Cortex of kidney (tissue), 1 donor: ENCODE measurements at places on chromosomes 3 and 15.

DNA sequence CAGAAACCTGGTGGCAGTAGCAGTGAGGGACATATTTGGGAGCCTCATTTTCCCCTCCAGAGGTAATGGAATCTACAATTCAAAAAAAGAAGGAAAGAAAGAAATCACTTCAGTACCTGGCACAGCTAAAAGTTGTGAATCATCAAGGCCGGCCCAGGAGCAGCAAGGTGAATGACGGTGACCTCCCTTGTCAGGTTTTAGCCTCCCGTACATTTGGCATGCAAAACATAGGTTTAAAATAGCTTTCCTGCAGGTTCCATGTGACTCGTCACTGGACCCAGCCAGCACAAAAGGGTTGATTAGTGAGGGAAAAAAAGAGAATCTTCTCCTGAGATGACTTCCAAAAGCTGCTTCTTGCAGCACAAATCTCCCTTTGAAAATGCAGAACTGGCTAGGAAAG is 394.2 kb downstream of the LSAMP start:
- DNase-seq = no peak

DNA sequence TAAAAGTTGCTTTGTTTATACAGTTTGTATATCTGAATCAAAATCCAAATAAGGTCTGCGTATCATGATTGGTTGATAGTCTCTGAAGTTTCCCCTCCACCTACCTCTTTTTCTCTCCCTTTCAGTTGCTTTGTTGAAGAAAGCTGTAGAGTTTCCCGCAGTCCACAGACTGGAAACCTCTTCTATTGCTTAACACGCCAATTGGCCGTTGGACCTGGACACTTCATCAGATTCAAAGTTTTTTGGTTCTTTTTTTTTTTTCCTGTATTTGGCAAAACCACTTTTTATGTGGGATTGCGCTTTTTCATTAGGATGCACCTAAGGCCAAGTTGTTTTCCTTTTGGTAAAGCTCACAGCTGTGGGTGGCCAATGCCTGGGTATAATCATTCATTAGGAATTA is 14.5 kb upstream of the TM4SF1 start:
- DNase-seq = no peak

GRCh38 chr3:2096216-2096615 is 2.5 kb upstream of the CNTN4 start:
- no peak for DNase-seq

GRCh38 chr15:53133255-53133850 is 343.2 kb upstream of the ONECUT1 start:
- no peak for DNase-seq

DNA sequence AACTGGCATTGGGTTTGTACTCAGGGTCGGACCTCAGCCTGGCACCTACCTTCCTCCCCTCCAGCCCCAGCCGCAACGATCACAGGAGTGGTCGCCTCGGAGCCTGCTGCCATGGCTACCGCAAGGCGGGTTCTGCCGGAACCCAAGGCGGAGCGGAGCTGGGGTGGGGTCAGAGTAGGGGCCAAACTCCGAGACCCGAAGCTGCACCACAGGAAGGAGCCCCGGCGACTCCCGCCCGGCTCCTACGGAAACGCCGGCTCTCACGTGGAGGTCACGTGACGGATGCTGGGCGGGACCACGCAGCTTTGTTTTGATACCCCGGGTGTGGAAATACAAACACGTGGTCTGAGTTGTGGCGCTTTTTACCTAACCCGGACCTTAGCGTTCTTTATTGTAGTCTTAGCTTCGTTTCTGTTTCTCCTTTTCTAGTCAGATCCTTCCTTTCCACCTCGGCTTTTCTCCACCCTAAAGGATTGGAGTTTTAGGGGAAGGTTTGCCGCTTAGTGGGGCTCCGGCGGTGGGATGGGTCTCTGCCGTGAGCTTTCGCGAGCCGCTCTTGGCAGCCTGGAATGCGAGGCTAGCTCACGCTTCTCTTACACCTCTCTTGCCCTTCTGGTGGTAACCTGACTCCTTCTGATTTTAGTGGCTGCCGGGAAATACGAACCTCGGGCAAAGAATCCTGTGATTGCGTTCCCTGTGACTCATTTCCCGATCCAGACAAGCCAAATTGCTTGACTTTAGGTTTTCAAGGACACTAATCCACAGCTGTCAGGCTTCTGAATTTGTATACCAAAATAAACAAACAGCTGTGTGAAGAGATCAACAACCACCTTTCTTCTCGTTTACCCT is at the start of gene HSPBAP1:
Gene HSPBAP1, minus strand, starts transcription at position 264 of the 849 bp plus-strand sequence. Its CDS starts 151 bp downstream, at position 113.
- no peak for DNase-seq

GRCh38 chr3:119978554-119979208 is 115.6 kb downstream of the GSK3B start:
- DNase-seq = no peak

DNA sequence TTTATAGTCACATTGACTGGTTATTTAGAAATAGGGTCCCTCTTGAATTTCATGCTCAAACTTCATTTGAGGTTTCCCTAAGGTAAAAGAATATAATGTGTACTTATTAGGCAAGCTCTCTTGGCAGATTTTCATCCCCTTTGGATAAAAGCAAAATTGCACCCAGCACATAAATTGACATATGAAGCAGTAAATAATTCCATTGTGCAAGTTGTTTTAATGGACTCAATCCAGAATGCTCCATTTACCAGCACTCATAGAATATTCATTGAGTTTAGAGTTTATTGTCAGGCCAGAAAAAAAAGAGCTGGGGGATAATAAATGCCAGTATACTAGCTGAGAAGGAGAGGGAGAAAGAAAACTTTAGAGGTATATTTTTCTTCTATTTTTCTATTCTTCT is 136.8 kb downstream of the TPRG1 start:
- no peak for DNase-seq

GRCh38 chr3:129000742-129001100 is 383 bp upstream of the EFCC1 start:
- no peak for DNase-seq

- no peak for DNase-seq
These were observed 37.2 kb upstream of the FHIT start for GRCh38 chr3:61288446-61288845.

GRCh38 chr3:101725194-101725889 is 928 bp downstream of the CEP97 start:
- no peak for DNase-seq

DNA sequence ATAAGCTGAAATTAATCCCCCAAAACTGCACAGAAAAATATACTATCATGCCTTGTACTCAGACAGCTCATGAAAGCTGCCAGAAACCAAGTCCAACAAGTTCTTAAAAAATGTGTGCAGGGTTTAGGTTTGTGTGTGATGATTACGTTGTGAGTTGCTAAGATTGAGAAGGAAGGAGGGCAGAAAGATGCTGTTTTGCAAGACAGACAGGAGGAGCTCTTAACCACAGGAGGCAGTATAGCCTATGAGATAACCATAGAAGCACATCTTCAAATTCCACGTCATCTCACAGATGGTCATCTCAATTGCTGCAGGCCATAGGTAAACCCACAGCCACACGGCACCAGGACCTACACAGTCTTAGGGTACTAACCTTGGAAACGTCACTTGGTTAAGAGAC is 191.9 kb downstream of the STT3B start:
- DNase-seq = no peak

DNA sequence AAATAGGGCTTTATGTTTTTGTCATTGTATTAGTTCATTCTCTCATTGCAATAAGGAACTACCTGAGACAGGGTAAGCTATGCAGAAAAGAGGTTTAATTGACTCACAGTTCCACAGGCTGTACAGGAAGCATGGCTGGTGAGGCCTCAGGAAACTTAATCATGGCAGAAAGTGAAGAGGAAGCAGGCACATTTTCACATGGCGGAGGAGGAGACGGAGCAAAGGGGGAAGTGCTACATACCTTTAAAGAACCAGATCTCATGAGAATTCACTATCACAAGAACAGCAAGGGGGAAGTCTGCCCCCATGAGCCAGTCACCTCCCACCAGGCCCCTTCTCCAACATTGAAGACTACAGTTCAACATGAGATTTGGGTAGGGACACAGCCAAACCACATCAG is 25.6 kb downstream of the CEP63 start:
- no peak for DNase-seq

- DNase-seq = no peak
These were observed 24.8 kb upstream of the RIOX2 start for GRCh38 chr3:97996988-97997387.

DNA sequence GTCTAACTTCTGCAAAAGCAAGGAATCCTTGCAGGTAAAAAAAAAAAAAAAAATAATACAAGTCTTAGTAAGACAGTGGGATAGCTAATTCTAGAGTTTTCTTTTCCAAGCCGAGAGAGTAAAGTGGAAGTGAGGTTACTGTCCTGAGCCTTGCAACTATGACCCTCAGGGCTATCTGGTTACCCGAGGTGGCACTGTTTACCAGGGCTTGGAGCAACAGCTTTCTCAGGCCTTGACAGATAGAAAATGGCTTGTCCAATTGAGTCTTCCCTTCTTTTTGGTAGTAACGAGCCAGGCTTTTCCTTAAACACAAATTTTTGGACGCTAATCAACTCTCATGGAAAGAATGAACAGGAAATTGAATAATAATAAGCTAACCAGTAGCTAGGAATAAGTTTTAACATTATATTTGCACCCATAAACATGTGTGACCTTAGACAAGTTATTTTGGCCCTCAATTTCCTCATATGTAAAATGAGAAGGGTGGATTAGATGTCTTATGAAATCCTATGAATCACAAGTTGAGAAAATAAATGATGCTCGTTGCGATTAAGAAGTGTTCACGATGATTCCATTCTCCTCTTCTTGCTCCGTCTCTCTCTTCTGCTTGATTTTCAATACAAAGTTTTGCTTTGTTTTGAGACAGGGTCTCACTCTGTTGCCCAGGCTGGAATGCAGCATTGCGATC is 236.9 kb upstream of the KBTBD8 start:
- no peak for DNase-seq

DNA sequence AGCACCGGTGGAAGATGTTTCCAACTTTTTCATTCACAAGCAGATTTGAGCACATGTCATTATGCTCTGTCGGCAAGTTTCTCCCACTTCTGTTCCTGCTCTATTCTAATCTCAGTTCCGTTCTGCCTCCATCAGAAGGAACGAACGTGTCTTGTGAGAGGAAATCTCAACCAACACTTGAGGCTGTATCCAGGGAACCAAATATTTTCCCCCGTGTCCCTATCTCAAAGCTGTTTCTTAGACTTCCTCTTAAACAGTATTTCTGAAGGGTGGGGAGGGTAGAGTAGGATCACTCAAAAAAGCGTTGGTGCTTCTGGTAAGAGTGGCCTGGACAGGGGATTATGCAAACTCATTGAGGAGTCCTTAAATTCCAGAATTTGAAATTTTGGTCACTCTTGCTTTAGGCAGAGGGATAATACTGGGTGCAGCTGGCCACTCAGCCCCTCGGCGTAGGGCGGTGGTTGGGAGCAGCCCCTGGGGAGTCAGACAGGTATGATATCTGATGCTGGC is 54.9 kb downstream of the FRMD4B start:
- DNase-seq = no peak

DNA sequence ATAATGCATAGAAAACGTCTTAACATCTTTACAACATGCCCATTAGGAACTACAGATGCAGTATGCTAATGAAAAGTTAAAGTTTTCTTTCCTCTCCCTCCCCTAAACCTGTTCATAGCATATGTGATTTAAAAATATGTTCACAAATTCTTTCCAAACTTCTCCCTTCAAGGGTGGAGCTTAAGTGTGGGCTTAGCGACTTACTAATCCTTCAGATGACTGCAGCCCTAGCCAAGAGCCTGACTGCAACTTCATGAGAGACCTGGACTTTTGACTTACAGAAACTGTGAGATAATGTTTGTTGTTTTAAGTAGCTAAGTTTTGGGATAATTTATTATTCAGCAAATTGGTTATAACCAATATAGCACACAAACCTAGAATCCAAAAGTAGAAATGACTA is 22.0 kb upstream of the ANXA2 start:
- DNase-seq = no peak

GRCh38 chr3:105528955-105529354 is 162.2 kb downstream of the ALCAM start:
- no peak for DNase-seq

DNA sequence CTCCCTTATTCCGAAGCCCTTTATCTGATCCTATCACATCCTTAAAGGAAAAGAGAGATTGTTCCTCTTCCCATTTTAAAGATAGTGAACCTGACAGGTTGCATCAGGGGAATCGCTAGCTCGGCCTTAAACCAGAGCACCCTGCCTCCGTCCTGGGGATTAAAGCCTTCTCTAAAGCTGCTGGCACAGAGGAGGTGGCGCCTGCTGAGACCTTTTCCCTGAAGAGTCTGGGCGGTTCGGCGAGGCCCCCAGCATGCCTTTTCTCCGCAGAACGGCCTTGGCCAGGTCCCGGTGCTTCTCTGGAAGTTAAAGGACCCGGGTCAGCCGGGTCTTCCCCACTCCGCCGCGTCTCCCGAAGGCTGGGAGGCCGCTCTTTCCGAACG is 593 bp downstream of the FAM219B start:
- DNase-seq = no peak

DNA sequence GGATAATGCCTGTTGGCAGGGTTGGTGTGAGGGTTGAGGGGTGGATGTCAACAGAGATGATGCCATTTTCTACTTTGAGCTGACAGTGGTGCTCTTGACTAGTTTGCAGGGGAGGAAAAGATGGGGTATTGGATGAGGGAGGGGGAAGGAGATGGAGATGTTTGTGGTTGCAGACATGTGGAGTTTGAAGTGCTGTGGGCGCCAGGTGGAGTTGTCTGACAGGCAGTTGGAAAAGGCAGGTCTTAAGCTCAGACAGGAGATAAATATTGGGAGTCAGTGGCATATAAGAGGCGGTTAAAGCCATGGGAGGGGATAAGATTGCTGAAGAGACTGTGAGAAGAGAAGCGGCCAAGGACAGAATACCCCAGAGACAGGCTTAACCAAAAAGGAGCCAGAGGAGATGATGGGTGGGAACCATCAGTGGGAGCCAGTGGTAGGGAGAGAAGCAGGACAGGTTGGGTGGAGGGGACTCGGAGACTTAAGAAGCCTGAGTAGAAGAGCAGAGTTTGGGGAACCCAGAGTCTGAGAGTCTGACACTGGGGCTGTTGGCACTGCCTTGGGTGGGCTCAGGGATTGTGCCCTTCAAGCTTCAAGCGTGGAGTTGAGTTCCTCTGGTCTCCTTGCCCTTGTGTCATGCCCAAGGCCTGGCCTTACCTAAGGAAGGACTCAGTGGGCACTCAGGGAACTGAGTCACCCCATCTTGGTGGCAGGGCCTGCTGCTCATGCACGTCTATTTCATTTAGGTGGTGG is 13.9 kb downstream of the COPG1 start:
- DNase-seq = no peak

- DNase-seq = no peak
These were observed 439.2 kb downstream of the MCTP2 start for GRCh38 chr15:94670438-94671034.
